ENCODE measurements at places on chromosomes 2 and 18.

DNA sequence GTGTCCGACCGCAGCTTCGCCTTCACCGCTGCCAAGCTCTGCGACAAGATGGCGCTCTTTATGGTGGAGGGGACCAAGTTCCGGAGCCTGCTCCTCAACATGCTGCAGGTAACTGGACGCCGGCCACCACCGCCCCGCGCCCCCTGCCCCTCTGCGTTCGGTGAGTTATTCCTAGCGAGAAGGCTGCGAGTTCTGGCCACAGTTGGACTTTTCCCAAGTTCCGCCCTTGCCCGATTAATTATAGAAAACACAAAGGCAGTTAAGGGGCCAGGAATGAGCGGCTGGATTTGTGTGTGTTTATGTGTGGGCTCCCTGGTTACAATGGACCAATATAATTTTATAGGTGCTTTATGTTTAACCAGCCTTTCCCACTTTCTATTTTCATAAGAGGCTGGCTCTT is 189.2 kb downstream of the SMAD7 start:
- no peak for DNase-seq

- no peak for DNase-seq
Measured at GRCh38 chr18:8359076-8359475, 250.2 kb upstream of the RAB12 start.

GRCh38 chr2:231359441-231359840 is 36.1 kb upstream of the B3GNT7 start:
- DNase-seq, result no peak

DNA sequence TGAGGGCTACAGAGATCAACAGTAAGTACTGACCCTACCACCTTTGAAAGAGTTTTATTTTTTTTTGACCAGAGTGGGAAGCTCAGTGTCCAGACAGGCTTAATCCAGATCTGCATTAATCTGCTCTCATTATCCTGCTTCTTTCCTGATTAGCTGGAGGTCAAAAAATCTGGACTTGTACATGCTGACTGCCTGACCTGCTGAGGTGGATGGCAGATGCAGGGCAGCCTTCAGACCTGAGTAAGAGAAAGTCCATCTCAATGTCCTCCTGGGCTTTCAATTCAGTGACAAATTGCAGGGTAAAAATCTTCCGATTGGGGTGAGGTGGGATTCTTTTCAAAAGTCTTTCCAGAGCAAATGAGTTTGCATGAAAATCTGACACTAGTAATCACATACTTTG is 998.8 kb upstream of the PIK3C3 start:
- DNase-seq, result no peak

- DNase-seq, result no peak
Measured at GRCh38 chr2:232448304-232448690, 7.7 kb upstream of the ALPI start.

DNA sequence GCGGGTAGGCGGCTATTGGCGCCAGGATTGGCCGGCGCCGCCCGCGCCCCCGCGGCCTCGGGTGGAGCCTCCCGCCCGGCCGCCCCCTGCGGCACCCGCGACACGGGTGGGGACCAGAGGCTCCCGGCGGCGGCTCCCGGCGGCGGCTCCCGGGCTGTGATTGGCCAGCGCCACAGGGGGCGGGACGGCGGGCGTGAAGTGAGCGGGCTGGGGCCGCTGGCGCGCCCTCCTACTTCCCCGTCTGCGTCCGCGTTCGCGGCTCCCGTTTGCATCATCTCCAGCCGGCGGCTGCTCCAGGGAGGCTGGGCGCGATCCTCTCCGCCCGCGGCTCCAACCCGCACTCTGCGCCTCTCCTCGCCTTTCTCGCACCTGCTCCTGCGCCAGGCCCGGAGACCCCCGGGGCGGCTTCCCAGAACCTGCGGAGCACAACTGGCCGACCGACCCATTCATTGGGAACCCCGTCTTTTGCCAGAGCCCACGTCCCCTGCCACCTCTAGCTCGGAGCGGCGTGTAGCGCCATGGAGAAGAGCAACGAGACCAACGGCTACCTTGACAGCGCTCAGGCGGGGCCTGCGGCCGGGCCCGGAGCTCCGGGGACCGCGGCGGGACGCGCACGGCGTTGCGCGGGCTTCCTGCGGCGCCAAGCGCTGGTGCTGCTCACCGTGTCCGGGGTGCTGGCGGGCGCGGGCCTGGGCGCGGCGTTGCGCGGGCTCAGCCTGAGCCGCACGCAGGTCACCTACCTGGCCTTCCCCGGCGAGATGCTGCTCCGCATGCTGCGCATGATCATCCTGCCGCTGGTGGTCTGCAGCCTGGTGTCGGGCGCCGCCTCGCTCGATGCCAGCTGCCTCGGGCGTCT is at the start of gene SLC1A4:
Gene SLC1A4, plus strand, starts transcription at position 274 of the 856 bp plus-strand sequence. Its CDS starts 245 bp downstream, at position 519.
- DNase-seq, result peak; percentile 91

DNA sequence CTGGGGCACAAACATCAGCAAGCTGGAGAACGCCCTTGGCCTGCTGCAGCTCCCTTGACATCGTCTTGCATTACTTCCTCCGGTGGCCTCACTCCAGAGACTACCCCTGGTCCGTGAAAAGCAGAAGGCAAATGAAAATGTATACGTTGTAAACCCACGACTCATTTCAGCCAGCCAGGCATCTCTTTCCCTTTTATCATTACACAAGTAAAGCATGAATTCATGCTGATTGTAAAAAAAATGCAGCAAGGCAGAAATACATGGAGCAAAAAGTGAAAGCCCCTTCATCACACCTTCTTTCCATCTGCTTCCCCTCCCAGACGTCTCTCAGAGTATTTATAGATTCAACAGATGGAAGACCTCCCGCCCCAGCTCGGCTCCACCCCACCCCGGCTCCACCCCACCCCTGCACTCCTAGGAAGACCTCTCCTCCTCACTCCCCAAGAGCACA is 41.6 kb upstream of the RALBP1 start:
- DNase-seq, result no peak

GRCh38 chr2:163558251-163559021 is 177.4 kb downstream of the FIGN start:
- no peak for DNase-seq

All from activated T-cell treated with anti-CD3 and anti-CD28 coated beads, Interleukin-2, amount 50 U/mL, for 72 hours (primary cell).